ENCODE measurements at places on chromosomes 2 and 18.

- DNase-seq = no peak
Observed at GRCh38 chr2:24164416-24164973, 10.4 kb upstream of the FAM228A start.

DNA sequence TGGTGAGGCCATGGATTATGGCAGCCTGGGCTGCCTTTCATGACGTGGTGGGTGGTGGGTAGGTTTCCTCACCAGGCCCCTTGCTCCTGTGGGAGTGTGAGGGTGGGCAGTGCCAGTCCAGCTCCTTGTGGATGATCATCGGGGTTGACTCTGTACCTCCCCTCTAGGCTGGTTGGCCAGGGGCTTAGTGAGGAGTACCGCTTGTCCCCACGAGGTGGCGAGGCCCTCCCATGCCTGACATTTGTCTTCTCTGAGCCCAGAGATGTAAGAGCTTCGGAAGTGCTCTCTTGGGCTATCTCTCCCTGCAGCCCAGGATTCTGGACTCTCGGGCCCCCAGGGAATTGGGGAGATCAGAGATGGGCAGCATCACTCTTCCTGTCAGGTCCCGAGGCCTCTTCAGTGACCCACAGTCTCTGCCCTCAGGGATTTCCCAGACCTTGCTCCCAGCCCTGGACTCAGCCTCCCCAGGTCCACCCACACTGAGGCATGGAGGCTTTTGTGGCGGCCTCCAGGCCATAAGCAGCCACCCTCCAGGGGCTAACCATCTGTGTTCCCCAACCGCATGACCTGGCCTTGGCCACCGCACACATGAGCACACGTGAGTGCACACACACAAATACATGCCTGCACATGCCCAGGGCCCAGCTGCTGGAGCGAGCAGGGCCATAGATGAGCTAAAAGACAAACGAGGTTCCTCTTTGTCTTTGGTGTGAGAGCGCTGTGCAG lies 6.5 kb downstream of the SPR start:
- peak; percentile 28 for DNase-seq

DNA sequence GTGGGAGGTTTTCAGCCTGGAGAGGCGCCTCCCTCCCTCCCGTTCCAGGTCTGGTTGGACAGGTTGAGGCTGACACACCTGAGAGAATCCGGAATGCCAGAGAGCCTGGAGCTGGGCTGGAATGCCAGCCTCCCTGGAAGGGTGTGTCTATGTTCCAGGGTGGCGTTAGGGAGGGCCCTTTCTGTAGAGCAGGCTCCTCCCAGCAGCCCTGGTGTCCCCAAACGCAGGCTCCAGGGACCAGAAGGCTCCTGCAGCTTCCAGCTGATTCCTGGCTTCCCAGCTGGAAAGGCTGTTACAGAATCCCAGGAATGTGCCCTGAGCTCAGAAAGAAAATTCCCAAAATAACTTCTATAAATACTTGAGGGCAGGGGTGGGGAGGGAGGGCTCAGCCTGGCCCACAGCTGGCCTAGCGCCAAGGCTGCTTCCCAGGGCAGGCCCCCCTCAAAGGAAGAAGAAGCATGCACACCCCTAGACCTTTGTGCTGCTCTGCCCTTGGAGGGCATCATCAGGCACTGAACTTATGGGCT lies 85.4 kb downstream of the STPG4 start:
- DNase-seq = no peak

- no peak for DNase-seq
Observed at GRCh38 chr18:10591896-10592295, 66.1 kb downstream of the NAPG start.

DNA sequence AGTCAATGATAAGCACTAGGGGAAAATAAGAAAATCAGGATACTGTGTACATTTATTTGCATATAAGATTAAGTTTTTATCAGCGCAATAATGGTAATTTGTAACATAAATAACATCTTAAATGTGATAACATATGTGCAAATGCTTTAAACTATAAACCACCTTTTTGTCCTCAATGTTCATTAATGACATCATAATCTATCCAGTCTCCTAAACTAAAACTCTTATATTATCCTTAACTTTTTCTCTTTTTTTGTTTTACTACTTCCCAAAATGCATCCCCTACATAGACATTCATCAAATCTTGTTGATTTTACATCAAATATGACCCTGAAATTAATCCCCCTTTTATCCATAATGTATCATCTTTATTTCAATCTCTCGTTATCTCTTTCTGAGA lies 3.4 kb upstream of the RAD51AP2 start:
- no peak for DNase-seq

DNA sequence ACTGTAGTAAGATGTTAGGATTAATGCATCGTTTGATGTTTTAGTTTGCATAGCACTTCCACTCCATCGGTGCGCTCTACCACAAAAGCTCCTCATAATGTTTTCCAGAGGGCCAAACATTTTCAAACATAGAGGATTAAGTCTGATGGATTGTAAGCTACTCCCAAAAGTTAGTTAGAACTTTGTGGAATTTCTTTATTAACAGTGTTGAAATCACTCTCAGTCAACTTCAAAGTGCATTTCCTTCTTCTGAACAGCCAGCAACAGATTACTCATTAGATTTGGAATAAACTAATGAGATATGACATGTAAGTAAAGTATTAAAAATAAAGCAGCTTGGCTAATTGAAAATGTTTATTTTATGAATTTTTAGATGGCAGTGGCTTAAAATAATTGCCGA lies 30.1 kb upstream of the CTAGE1 start:
- DNase-seq = no peak

GRCh38 chr2:143582046-143582747 lies 453.0 kb downstream of the ARHGAP15 start:
- no peak for DNase-seq

- no peak for DNase-seq
Observed at GRCh38 chr2:85273738-85274731, 53.8 kb downstream of the TGOLN2 start.

- DNase-seq = peak; percentile 57
Observed at GRCh38 chr2:216017365-216017764, 4.0 kb upstream of the MREG start.

GRCh38 chr2:129402076-129402475 lies 577.4 kb upstream of the RAB6C start:
- no peak for DNase-seq

- DNase-seq = no peak
Observed at GRCh38 chr2:110829413-110830146, 97.2 kb downstream of the ACOXL start.

GRCh38 chr2:206837775-206838174 lies 72.4 kb downstream of the FASTKD2 start:
- no peak for DNase-seq

- DNase-seq = no peak
Observed at GRCh38 chr2:207113414-207113813, 52.3 kb downstream of the KLF7 start.

- DNase-seq = no peak
Observed at GRCh38 chr2:202251494-202251893, 13.1 kb upstream of the SUMO1 start.

DNA sequence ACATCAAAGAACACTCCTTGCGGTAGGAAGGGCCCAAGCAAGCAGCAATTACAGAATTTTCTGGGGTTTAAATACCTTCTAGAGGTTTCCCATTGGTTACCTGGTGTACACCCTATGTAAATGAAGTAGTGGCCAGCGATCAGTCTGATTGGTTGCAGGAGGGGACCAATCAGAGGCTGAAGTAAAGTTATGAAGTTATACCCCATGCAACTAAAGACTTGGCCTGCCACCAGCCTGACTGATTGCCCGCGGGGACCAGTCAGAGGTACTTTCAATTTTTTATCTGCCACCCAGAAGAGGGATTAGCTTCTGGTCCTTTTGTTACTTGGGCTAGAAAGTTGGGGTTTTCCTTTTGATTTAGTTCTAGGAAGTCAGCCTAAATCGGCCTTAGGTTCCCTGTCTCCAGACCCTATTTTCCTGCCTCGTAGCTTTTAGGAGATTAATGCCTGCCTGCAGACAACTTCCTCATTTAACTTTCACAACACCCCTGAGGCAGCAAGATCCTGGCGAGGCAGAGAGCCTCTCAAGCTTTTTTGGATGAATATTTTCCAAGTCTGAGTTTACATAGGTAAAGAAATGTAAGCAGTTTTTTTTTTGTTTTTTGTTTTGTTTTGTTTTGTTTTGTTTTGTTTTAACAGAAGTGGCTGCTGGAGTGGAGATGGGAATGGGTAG lies 1.5 kb upstream of the DGUOK start:
- DNase-seq = no peak

DNA sequence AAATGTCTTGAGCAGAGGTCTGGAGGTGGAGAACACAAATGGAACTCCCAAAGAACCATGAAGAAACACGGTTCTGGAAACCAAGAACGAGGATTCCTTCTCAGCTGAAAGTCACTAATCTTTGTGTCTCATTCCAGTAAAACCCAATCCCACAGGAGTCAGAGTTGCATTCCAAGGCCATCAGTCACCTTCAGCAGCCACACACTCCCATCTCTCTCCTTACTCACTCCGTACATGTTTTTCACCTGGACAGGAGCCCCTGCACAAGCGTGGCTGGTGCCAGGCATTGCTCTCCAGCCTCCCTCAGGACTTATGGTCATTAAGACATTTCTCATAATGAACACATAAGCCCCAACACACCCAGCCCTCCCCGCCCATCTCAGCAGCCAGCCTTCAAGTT lies 175.4 kb upstream of the SIX2 start:
- no peak for DNase-seq

- DNase-seq = no peak
Observed at GRCh38 chr2:1091895-1092585, 141.4 kb downstream of the SNTG2 start.

DNA sequence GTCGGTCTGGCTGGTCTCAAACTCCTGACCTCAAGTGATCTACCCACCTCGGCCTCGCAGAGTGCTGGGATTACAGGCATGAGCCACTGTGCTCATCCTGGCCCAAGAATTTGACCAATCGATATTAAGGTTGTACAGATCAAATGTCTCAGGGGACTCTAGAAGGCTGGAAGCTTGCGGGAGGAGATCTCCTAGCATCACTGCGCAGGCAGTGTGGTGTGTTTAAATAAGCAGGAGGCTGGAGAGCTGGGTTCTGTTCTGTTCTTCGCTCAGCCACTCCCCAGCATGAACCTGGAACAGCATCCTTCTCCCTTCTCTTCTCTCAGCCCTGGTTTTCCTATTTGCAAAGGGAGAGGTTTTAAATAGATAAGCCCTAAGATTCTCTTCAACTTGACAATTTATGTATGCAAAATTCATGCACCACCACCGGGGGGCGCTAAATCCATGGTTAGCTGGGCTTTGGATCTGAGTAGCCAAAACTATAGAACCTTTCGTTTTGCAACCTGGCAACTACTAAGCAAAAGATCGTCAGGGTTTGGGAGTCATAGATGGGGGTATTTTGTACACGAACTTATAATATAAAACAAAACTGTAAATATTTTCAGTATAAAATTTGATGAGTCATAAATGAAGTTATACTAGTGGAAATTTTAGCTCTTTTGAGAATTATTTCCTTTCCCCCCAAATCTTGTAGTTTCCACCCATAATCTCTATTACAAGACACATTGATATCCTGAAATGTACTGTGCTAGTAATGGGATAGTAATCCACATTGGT lies 60.6 kb downstream of the SLC16A14 start:
- peak; percentile 63 for DNase-seq

GRCh38 chr2:213089438-213089837 lies 62.0 kb downstream of the IKZF2 start:
- no peak for DNase-seq

DNA sequence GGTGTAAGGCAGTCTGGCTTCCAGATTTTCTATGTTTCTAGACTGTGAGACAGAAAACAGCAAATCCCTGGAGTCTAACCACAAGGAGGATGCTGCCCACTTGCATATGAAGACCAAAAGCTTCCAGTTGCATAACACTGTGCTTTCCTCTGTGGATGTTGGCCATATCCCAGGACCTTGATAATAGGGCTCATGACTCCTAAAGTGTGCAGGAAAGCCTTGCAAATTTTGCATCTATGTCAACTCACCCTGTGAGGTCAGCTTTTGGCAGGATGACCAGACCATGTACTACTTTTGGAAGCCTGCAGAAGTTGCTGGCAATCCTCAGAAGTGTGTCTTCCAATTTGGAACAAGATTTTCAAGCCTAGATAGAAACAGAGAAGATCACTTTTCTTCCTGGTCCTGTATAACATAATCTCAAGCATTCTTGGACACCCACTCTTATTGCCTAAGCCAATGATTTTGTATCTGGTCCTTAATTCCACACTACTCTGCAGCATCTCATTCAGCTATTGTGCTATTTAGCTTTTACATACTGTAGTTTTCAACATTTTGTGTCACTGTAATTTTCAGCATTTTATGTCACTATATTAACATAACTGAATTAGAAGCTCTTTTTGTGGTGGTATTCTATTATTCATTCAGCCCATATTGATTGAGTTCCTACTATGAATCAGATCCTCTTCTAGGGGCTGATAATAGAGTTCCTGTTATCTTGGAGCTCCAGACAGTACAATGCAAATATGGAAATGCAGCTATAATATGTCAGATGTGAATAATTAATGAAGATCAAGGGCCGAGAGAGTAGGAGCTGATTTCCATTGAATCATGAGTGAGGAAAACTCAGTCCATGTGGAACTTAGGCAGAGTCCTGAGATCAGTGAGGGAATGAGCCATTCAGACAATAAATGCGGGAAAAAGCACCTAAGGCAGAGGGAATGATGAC lies 85.3 kb upstream of the RAB27B start:
- no peak for DNase-seq

DNA sequence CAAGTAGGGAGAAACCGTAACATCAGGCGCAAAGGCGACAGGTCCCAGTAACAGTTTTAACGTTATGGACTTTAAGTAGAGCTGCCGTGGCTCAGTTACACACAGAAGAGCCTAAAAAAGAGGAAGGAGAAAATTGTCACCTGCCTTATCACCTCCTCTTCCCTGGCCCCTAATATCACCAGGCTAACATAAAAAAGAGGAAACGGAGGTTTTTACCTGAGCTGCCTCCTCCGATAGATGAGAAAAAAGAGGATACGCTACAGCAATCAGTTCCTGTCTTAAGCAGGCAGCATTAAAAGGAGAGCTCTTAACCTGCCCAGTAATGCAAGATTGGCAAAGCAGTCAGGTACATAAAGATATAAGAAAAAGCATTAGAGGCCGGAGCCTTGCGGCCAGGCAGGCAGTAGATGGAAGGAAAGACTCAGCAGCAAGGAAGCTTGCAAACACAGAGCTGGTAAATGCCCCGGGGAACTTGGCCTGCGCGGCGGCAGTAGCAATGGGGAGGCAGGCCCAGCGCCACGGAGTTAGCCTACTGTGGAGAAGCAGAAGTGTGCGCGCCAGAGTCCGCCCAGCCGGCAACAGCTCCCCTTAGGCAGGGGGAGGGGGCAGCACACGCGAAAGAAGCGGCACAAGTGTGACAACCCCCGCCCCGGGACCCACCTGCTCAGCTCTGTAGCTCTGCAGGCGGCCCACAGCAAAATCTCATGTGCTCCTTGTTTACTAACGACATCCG lies 116.3 kb upstream of the SCN7A start:
- no peak for DNase-seq

DNA sequence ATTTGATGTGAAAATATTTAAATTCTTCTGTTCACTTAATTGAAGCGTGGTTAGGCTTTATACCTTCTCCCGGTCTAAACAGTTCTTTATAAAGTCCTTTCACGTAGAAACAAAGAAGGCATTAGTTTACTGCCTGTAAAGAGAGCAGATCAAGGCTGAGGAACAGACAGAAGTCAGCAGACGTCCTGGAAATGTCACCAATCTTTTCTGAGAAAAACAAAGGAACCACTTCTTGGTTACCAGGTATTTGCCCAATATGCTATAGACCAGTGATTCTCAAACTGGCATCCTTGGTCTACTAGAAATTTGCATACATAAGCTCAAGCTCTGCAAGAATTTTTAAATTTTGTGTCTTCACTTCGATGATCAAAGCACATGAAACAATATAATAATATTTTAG lies 89.2 kb upstream of the STK17B start:
- peak; percentile 76 for DNase-seq
